ENCODE measurements at places on chromosomes 16 and 17.

- peak; percentile 22 for DNase-seq
Measured at GRCh38 chr16:86072328-86073102, 173.6 kb downstream of the IRF8 start.

GRCh38 chr17:333626-334396 is 18.8 kb downstream of the RPH3AL start:
- DNase-seq = no peak

DNA sequence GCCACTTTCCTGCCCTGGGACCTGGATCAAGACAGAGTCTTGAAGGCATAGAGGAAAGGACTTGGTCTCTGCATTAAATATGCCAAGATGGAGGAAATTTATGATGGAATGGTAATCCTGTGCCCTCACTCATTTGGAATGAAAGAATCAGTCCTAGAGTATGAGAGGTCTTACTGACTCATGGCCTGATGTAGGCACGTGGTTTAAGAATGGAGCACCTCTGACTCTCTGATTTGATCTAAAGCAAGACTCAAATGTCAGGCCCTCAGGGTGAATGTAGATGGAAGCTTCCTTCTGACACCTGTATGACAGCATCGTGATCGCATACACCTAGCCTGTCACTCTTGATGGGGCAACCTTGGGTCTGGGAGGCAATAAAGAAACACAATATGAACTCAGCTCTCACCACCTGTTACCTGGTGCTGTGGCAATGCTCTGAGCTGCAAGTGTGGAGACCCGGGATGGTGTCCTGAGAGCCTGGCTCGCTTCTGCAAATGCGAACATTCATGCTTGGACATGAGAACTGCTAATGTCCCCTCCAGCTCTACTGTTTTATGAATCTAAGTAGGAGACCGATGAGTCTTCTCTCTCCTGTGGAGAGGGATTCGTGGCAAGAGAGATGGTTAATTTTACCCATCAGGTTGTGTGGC is 229.9 kb downstream of the ABCC12 start:
- no peak for DNase-seq

DNA sequence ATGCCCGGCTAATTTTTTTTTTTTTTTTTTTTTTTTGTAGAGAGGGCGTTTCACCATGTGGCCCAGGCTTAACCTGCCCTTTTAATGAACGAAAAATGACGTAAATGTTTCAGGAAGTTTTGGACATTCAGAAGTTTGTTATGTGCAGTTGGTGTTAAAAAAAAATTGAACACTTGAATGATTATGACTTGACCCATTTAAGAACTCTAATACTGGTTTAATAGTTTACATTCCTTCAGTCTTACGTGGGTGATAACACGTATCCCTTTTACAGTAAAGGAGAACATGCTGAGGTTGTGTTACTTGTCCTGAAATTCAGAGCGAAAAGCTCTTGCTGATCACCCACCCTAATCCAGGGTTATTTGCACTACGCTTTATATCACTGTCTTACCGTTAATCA is 1.7 kb downstream of the MLYCD start:
- DNase-seq = no peak

DNA sequence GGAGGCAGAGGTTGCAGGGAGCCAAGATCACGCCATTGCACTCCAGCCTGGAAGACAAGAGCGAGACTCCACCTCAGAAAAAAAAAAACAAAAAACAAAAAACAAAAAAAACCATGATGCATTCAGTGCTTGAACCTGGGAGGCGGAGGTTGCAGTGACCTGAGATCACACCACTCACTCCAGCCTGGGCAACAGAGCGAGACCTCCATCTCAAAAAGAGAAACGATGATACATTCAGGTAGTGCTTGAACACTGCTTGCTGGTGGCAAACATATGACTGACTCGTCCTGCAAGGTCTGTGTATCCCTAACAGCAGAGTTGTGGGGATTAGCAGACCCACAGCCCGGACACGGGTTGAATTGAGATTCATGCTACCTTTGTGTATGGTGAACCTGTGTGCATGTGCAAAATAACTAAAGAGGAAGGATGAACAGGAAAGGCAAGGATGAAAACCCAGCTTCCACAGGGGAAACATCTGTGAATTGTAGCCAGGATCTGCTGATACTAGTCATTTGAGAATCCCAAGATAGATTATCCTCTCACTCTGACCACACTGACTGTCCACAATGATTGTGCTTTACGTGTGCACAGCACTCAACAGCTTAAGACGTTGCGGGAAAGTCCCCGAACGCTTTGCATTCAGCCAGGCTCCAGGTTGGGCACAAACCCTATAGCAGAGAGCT is 52.4 kb upstream of the MRPS23 start:
- no peak for DNase-seq

DNA sequence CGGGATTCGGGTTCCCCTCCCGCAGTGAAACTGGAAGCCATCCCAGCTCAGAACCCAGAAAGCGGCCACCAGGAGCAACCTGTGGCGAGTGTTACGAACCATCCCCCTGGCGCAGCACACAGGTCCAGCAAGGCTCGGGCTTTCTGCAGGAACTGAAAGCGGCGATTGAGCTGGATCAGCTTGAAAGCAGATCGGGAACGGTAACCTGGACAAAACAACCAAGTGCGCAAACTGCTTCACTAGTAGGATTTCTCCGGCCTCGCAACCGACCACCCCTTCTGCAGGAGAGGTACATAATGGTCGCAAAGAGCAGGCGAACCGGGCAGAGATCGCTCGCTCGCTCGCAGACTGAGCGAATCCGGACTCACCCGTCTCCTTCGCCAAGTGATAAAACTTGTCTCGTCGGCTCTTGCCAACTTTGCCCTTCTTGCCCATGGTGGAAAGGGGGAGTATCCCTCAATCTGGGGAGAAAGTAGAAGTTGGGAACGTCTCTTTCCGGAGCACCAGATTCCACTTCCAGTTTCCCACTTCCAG is 696 bp upstream of the PSMC5 start:
- no peak for DNase-seq

DNA sequence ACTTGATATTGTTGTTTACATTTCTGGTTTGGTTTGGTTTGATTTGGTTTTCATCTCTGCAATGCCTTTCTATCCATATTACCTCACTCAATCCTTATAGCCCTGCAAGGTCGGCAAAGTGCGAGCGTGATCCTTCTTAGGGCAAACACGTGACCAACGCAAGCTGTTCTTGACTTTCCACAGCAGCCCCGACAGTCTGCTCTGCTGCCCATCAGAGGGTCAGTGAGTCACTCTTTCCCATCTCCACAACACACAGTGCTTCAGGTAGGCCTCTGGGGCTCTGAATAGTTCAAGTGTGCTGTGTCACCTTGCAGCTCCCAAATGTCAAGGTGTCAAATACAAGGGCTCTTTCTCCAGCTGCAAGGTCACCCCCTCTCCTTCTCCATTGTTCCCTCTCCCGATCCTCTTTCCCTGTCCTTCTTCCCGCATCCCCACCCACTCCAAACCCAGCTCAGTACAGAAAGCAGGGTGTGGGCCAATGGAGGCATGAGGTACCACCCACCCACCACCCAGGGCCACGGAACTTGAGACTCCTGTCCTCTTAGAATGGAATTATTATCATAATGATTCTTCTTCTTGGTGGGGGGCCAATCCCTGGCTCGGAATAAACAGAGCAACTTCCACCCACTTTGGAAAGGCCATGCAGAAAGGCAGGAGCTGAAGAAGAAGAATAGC is 139.7 kb downstream of the SLC39A11 start:
- DNase-seq = no peak

DNA sequence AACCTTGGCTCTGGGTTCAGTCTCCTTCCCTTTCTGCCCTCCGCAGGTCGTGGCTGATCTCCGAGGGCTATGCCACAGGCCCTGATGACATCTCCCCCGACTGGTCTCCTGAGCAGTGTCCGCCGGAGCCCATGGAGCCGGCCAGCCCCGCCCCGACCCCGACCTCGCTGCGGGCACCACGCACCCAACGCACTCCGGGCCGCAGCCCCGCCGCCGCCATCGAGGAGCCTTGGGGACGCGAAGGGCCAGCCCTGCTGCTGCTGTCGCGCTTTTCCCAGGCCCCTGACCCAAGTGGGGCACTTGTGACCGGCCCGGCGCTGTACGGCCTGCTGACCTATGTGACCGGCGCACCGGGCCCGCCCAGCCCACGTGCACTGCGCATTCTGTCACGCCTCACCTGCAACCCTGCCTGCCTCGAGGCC is 5.1 kb downstream of the ARMC5 start:
- no peak for DNase-seq

DNA sequence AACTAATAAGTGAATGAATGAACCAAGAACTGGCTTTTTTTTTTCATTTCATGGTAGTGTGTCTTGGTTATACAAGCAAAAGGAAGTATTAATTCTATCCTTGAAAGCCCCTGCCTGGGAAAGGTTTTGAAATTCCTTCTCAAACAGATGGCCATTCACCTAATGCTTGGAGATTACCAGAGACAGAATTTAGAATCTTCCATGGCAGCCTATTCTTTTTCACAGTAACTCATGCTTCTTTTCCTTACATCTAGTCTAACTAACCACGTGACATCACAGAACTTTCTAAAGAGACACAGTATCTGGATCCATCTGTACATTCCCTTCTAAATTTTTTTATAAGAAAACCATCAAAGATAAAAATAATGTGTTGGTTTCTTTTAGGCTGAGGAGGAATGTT is 151.6 kb downstream of the FTO start:
- no peak for DNase-seq

DNA sequence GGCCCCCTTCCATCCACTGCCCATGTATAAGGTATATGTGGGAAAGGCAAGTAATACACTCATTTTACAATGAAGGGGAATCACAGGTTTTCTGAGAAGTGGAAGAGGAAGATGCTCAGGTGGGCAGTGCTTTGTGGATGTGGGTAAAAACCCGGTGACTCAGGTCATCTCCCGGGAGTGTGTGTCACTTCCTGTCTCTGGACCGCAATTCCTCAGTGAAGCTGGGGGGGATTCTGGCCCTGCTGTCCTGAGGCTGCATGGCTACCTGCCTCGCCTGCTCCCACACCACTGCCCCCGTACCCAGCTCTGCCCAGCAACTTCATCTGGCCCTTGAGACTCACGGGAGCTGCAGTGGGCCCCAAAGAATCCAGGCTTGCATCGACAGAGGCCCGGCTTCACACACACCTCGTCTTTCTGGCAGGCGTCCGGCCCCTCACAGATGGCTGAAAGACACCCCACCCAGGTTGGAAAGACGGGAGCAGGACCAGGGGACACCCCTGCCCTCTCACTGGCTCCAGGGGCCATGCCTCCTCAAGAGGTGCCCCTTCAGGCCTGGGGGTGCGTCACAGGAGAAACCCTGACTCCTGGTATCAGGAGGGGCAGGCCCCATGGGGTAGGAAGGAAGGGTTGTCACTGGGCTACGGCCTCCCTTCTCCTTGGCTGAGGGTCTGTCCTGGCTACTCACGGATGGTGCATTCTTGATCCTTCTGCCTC is 882 bp downstream of the SCARF1 start:
- no peak for DNase-seq

DNA sequence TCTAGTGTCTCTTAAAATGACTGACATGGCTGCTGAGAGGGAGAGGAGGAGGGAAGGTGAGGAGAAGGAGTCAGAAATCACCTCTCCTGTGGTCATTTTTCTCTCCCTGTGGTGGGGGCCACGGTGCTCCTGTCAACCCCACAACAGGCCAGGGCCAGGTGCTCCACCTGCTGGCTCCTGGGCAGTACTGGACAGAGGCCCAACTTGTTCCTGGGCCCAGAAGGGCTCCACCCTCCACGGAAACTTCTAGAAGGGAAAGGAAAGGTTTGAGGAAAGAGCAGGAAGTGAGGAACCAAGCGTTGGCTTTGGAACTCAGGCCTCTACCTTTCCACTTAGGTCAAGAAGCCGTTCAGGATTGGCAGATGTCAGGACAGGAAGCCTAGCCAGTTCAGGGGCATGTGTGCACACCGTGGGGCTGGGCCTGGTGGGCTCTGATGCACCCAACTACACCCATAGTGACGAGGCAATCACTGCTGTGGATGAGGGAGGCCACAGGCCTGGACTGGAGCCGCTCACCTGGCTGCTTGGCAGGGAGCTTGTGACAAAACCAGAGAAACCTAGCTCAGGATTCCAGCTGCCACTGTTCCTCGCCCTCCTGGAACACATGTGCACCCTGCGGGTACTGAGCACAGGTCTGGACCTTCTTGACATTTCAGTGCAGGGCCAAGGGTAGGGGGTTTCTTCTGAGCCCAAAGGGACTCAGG is 36.1 kb downstream of the WNT3 start:
- DNase-seq = no peak

GRCh38 chr17:48733632-48734328 is 5.2 kb upstream of the HOXB13 start:
- DNase-seq = no peak

GRCh38 chr16:84321932-84322331 is 27.3 kb downstream of the WFDC1 start:
- DNase-seq = no peak

GRCh38 chr16:3027983-3028715 is 4.3 kb downstream of the THOC6 start:
- DNase-seq = peak; percentile 87

DNA sequence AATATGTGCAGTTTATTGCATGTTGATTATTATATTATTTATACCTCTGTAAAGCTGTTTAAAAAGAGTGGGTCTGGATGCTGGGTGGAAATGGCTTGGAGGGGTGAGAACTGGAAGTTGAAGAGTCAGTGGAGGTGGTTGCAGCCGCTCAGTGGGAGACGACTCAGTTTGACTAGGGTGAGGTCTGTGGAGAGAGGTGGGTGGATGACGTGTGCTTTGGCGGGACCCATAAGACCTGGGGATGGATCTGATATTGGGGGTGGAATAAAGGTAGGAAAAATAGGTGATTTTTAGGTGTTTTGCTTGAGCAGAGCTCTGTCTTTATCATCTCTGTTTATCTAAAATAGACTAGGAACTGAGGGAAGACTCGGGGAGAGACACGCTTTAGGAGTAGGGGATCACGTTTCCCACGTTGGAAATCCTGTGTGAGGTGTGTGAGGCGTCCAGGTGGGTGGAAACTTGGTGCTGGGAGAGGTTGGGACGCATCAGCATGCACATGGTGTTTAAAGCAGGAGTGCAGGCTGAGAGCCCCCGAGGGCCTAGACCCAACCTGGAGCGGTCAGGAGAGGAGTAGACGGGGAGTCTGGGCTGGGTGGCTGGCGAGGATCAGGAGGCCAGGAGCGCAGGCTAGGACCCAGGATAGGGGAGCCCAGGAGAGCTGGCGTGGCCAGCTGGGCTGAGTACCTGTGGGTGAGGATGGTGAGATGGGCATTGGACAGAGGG is 17.2 kb downstream of the NT5M start:
- no peak for DNase-seq
